Aorta (tissue), 5 donors: ENCODE measurements at places on chromosomes 5 and 9.

DNA sequence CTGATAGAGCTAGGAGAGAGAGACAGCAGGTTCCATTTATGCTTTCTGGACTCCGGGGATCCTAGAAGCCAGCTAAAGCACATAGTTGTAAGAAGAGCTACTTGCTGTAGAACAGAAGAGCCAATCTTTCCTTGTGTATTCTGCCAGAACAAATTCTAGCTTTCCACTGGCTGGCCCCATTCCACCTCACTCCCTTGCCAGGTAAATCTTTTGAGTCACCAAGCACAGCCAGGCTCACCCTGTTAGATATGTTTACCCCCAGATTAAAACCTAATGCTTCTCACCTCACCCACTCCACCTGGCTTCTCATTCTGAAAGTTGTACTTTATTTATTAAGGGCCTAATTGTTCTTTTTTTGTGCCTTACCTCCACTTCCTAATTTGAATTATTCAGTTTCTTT is 48.9 kb upstream of the CHD1 start:
- H3K4me1 ChIP-seq, result no peaks in the 10 kb centered on the region
- no peak overlapping the region for H3K27ac ChIP-seq
- no peaks in the 10 kb centered on the region for H3K36me3 ChIP-seq
- H3K27me3 ChIP-seq, result peaks cover 2% of the 10 kb centered on the region
- H3K4me3 ChIP-seq, result no peak overlapping the region
- DNase-seq, result no peak

- no peak overlapping the region for H3K4me3 ChIP-seq
- H3K27ac ChIP-seq, result no peak overlapping the region
- H3K27me3 ChIP-seq, result no peaks in the 10 kb centered on the region
- H3K36me3 ChIP-seq, result peaks cover 4% of the 10 kb centered on the region
Observed at GRCh38 chr5:32394981-32395380, 49.6 kb downstream of the ZFR start.

- H3K4me1 ChIP-seq, result peaks cover 9% of the 10 kb centered on the region
- no peaks in the 10 kb centered on the region for H3K27me3 ChIP-seq
- no peak overlapping the region for H3K27ac ChIP-seq
- H3K36me3 ChIP-seq, result no peaks in the 10 kb centered on the region
- H3K4me3 ChIP-seq, result no peak overlapping the region
Observed at GRCh38 chr5:123483446-123484077, 28.4 kb upstream of the CSNK1G3 start.

DNA sequence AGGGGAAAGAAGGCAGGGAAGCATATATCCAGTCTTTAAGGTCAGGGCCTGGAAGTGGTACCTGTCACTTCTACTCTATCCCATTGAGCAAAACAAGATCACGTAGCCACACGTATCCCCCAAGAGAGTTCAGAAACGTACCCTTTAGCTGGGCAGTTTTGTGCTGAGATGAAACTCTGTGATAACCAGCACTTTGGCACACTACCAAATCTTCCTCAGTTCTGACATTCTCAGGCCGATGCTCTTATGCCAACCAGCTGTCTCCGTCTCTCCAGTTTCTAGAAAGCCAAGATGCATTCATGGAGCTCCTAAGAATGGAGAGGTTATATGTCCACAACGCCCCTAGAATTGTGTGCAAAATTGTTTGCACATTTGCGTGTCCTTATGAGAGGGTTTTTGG is 176.6 kb upstream of the MSX2 start:
- no peak overlapping the region for H3K4me3 ChIP-seq
- H3K27ac ChIP-seq, result no peak overlapping the region
- peaks cover 16% of the 10 kb centered on the region for H3K4me1 ChIP-seq
- no peaks in the 10 kb centered on the region for H3K36me3 ChIP-seq
- no peaks in the 10 kb centered on the region for H3K27me3 ChIP-seq
- DNase-seq, result no peak

GRCh38 chr9:15417626-15418025 is 5.0 kb upstream of the SNAPC3 start:
- no peak overlapping the region for H3K4me3 ChIP-seq
- H3K27ac ChIP-seq, result no peak overlapping the region
- no peaks in the 10 kb centered on the region for H3K36me3 ChIP-seq
- no peaks in the 10 kb centered on the region for H3K27me3 ChIP-seq
- no peak for DNase-seq

DNA sequence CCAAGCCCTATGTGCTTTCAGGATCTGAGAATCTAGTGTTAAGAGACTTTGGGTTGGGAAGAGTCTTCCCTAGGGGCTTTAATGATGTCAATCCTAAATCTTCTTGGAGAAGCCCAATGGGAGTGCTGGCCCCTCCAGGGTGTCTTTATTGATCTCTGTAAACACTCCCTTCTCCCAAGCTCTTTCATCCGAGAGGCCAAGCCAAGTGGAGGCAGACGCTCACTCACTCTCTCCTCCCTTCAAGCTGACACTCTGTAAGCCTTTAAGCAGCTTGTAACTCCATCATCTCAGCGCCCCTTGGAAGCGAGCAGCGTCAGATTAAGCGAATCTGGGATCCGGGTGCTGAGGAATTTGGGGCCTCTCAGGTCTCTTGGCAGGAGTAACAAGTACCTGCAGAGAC is 37.7 kb downstream of the SPARC start:
- H3K27ac ChIP-seq, result no peak overlapping the region
- H3K4me3 ChIP-seq, result no peak overlapping the region
- DNase-seq, result no peak
